Epithelial cell of proximal tubule (primary cell): ENCODE measurements at places on chromosomes 6 and 20. TPM values are rescaled to one million over a fixed set of nuclear protein-coding genes. Genes with fewer than 3 reads are reported as not detected.

DNA sequence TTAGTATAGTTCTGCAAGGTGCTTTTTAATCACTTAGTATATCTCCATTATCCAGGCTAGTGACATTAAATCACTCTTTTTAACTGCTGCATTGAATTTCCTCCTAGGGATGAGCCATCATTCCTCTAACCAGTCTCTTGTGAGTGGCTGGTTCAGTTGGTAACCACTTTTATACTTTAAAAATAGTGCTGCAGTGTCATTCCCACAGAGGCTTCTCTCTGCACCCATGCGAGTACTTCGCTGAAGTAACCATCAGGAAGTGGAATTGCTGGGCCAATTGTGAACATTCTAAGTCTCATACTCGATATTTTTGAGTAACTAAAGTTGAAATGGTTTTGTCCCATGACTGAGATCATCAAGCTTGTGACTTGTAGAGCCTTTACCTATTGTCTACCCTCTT lies 2.1 kb downstream of the BTN3A2 start:
- no peak for DNase-seq

DNA sequence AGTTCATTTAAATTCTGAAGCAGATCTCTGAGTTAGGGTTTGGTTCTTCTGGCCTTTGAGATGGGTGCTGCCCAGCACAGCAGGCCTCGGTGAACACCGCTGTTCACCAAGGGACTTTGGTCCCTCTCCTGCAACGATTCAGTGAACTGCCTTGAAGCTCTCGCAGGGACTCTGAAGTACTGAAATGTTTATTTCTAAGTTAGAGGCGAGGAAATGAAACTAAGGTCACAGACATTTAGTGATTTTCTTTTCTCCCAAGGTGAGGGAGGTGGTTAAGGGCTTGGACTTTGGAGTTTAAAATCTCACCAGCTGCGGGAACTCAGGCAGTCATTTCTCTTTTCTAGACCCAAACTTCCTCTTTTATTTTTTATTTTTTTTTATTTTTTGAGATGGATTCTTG lies 26.2 kb downstream of the E2F3 start:
- DNase-seq, result no peak

The BACH2 gene
- total RNA-seq, result 0.58 and 0.69 TPM in 2 replicates

- no peak for DNase-seq
These were observed 155.2 kb upstream of the PTPN1 start for GRCh38 chr20:50354721-50355589.

GRCh38 chr6:54700158-54700557 lies 146.4 kb upstream of the FAM83B start:
- DNase-seq, result no peak

The THEMIS gene
- not detected in 2 replicates for total RNA-seq

GRCh38 chr20:24450624-24451376 lies 18.6 kb upstream of the SYNDIG1 start:
- no peak for DNase-seq

DNA sequence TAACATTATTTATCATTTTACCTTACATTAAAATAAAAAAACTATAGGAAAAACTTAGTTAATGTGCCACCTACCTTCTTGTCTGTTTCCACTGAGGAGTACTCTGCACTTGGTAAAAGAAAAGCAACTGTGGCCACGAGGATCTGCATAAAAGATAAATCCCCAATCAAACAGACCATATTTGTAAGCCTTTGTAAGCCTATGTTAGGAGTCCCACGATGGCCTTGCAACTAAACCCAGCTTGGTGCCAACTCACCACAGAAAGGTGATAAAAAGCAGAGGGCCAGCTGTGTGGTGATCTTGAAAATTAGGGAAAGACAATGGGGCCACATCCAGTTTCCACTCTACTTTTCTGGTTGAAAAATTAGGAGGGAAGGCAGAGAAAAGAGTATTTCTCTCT lies 156.9 kb downstream of the INSM1 start:
- DNase-seq, result no peak

- DNase-seq, result peak; percentile 43
These were observed 6.0 kb upstream of the MRAP2 start for GRCh38 chr6:84027340-84028181.

GRCh38 chr20:24364482-24364881 lies 104.9 kb upstream of the SYNDIG1 start:
- no peak for DNase-seq

DNA sequence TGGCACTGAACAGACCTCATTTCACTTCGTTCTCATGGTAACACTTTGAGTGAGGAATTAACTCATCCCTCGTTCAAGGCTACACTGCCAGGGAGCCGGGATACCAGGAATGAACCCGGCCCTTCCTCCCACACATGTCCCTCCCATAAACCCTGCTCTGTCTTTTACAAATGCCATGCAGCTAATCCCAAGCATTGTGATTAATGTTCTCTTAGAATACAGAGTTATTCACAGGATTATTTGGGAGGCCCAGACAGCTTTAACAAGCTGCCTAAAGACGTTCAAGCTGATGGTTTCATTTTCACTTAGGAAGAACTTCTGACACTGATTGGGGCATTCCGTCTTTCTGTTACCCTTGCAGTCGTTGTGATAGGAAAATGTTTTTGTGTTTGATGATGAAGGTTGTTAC lies 42.5 kb upstream of the CD83 start:
- DNase-seq, result no peak

- DNase-seq, result no peak
These were observed 209.2 kb downstream of the PREX1 start for GRCh38 chr20:48618631-48619030.

DNA sequence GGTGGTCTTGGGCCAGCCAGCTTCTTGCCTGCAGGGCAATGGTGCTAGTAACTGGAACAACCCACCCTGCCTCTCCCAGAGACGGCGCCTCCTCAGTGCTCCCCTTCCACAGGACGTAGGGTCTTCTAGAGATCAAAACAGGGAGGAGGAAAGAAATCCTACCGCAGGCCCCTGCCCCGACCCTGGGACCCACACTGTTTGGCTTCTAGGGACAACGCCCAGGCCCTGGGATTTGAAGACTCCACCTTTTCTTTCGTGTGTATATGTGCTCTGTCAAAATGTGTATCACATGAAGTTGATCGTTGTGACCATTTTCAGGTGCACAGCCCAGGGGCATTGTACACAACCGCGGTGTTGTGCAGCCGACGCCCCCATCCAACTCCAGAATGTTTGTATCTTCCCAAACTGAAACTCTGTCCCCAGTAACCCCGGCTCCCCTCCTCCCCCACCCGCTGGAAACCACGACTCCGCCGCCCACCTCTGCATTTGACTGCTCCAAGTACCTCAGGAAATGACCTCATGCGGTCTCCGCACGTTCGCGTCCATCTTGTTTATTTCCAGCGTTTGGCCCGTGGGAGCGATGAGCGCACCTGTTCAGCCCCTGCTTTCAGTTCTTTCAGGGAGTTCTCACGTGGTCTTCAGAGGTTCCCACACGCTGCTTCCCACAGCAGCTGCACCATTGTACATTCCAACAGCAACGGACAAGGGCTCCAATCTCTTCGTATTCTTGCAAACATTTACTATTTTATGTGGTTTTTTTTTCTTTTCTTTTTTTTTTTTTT lies 3.4 kb upstream of the BHLHE23 start:
- DNase-seq, result no peak

GRCh38 chr6:4731996-4732395 lies 44.2 kb upstream of the CDYL start:
- DNase-seq, result no peak

GRCh38 chr6:134466771-134467525 lies 149.0 kb upstream of the SGK1 start:
- no peak for DNase-seq

The GGTLC1 gene
- not detected in 2 replicates for total RNA-seq

GRCh38 chr6:75094614-75095200 lies 111.1 kb downstream of the COL12A1 start:
- no peak for DNase-seq
